ENCODE measurements at places on chromosomes 7 and 10.

GRCh38 chr7:27269455-27269854 lies 26.9 kb downstream of the EVX1 start:
- H3K27me3 ChIP-seq = peaks cover 9% of the 10 kb centered on the region
- DNase-seq = no peak
- no peak overlapping the region for H3K4me3 ChIP-seq
- H3K36me3 ChIP-seq = no peaks in the 10 kb centered on the region

- no peaks in the 10 kb centered on the region for H3K36me3 ChIP-seq
- H3K27ac ChIP-seq = no peak overlapping the region
- H3K27me3 ChIP-seq = no peaks in the 10 kb centered on the region
- no peak for DNase-seq
These were observed 14.9 kb downstream of the CCL26 start for GRCh38 chr7:75756991-75757676.

DNA sequence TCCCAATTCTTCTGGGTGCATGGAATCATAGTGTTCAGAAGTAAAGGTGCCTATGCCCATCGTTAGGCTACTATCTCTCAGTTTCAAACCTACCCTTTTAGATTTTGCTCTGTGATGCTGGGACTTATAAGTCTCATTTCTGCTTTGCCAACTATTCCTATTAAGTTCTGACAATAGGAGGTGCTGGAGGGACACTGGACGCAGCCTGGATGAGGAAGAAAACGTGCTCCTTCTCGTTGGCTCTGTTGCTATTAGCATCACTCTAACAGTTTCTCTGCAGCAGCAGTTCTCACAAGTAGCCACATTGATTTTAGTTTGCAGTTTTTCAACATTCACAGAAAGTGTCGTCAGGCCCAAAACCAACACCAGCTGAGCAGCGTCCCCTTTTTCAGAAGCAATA lies 72.4 kb downstream of the ABCC2 start:
- peaks cover 16% of the 10 kb centered on the region for H3K4me1 ChIP-seq
- H3K4me3 ChIP-seq = no peak overlapping the region
- no peaks in the 10 kb centered on the region for H3K36me3 ChIP-seq
- no peak overlapping the region for H3K27ac ChIP-seq
- DNase-seq = no peak
- no peaks in the 10 kb centered on the region for H3K27me3 ChIP-seq

DNA sequence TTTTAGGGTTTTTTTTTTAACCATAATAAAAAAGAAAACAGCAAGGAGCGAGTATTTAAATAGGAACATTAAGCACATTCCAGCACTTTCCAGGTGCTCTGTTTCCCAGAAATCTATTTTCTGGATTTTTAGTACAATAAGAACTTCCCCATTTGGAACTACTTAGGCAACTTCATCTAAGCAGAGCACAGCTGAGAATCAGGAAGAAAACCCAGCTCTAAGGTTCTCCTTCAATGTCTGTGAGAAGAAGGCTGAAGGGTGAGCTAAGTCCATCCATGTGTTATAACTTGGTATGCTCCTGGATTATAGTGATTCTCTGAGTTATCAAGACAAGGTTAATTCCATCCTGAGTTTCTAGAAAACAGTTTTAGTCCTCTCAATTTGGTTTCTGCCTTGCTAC lies 181.9 kb downstream of the CYP26A1 start:
- no peak for DNase-seq
- H3K27me3 ChIP-seq = peaks cover 3% of the 10 kb centered on the region
- no peaks in the 10 kb centered on the region for H3K36me3 ChIP-seq
- H3K27ac ChIP-seq = no peak overlapping the region

DNA sequence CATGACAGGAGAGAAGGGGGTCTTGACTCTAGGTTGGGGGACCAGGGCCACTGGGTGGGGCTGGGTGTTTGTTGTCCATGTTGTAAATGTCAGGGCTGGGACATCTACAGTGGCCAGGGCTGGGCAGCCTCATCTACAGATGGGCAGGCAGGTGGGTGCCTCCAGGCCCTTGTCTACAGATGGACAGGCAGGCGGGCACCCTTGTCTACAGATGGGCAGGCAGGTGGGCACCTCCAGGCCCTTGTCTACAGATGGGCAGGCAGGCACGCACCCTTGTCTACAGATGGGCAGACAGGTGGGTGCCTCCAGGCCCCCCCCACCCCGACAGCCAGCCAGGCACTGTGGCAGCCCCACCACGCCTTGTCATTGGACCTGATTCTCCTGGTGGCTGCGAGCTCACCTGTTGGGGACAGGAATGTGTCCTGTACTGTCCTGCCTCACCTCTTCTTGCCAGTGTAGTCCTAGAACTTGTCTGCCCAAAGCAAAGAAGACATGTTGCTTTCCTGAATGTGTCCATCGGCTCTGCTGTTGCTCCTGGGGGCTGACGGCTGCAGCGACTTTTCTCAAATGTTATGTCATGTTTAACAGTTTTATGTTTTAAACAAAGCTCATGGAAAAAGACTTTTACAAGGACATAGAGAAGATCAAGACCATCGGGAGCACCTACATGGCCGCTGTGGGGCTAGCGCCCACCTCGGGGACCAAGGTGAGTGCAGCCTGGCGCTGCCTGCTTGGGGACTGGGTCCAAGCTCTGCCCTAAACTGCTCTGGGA lies 129.9 kb downstream of the ADCY1 start:
- peak; percentile 52 for DNase-seq
- H3K4me3 ChIP-seq = no peak overlapping the region
- no peaks in the 10 kb centered on the region for H3K36me3 ChIP-seq
- H3K27ac ChIP-seq = no peak overlapping the region
- no peaks in the 10 kb centered on the region for H3K4me1 ChIP-seq
- no peaks in the 10 kb centered on the region for H3K27me3 ChIP-seq

- H3K4me3 ChIP-seq = no peak overlapping the region
- H3K4me1 ChIP-seq = peaks cover 2% of the 10 kb centered on the region
- DNase-seq = no peak
- no peaks in the 10 kb centered on the region for H3K27me3 ChIP-seq
- H3K27ac ChIP-seq = peak overlapping the region; percentile 35
- peaks cover 15% of the 10 kb centered on the region for H3K36me3 ChIP-seq
These were observed 55.6 kb downstream of the DNAJB6 start for GRCh38 chr7:157392256-157393037.
